ENCODE measurements at places on chromosomes 2 and 18.

DNA sequence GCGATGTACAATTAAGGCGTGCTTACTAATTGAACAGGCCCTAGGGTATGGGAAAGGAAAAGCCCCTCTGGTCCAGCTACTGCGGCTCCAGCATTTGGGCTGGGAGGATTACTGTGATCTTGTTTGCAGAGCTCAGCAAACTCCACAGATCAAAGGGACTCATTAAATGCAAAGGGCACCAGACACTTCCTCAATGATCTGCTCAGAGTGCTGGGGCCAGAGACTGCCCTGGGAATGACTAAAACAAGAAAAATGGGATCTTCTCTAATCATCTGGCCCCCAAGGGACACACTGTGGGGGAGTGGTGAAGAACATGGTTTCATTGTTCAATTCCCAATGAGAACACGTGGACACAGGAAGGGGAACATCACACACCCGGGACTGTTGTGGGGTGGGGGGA lies 85.0 kb downstream of the MARCHF4 start:
- no peak for DNase-seq

- no peak for DNase-seq
These were observed 1328.9 kb upstream of the TMEFF2 start for GRCh38 chr2:193523662-193524061.

GRCh38 chr18:71995904-71996465 lies 548.2 kb downstream of the CBLN2 start:
- no peak for DNase-seq

GRCh38 chr2:223465793-223466192 lies 136.4 kb downstream of the SCG2 start:
- no peak for DNase-seq

- no peak for DNase-seq
These were observed 5.8 kb downstream of the GAD1 start for GRCh38 chr2:170822290-170823087.

GRCh38 chr18:62325806-62326645 lies 916 bp downstream of the TNFRSF11A start:
- no peak for DNase-seq

GRCh38 chr2:162826921-162827320 lies 11.6 kb downstream of the KCNH7 start:
- no peak for DNase-seq

GRCh38 chr18:77323640-77324299 lies 74.1 kb downstream of the GALR1 start:
- no peak for DNase-seq

DNA sequence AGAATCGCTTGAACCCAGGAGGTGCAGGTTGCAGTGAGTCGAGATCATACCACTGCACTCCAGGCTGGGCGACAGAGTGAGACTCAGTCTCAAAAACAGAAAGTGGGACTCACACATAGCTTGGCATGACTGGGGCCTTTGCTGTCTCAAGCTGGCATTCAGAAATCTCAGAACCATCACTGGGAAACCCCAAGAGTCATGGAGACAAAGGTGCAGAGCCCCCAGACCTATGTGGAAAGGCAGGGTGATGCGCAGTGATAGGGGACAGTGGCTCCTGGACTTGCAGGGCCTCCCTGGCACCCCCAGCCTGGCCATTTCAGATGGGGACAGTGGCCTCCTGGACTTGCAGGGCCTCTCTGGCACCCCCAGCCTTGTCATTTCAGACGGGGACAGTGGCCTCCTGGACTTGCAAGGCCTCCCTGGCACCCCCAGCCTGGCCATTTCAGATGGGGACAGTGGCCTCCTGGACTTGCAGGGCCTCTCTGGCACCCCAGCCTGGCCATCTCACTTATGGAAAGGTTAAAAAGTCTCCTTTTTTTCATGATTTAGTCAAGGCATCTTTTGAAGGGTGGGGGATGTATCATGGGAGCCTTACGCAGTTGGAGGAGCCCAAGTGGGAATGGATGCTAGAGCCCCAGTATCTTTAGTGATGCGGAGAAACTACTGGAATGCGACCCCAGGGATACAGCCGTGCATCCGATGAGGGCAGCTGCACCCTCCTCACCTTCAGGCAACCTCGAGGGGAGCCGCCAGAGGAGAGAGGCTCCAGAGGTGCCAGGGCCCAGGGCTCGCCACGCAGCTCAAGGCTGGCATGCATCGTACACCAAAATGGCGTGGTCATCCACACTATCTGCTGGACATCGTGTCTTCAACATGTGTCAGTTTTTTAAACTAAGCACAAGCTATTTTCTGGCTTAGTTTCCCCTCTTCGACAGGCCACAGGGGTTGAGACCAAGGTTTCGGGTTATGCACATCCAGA lies 30.5 kb downstream of the ZNF516 start:
- DNase-seq: no peak

- DNase-seq: no peak
These were observed 2.8 kb downstream of the ASB18 start for GRCh38 chr2:236261452-236261851.

GRCh38 chr2:1147873-1148612 lies 197.4 kb downstream of the SNTG2 start:
- no peak for DNase-seq

GRCh38 chr2:205001300-205001966 lies 456.2 kb downstream of the PARD3B start:
- no peak for DNase-seq

DNA sequence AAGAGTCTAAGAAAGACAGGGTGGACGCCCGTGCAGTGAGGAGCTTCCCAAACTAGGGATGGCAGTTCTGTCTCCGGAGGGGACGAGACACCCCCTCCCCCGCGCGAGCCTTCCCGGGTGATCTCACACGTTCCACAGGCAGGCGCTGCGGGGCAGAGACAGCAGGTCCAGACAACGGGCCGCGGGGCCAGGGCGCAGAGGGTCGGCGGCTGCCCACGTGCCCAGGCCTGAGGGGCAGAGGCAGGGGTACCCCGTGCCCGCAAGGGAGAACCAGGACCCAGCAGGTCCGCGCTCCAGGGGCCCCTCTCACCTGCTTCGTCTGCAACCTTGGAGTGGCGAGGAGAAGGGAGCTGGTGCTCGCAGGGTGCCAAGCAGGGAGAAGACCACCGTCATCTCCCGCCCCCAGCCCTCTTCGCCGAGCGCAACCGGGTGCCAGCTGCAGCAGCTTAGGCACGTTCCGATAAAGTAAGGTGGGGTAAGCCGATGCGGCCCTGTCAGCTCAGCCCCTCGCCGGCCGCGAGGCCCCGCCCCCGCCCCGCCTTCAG lies at the start of gene GPR155:
Gene GPR155, minus strand, starts transcription at position 467 of the 545 bp plus-strand sequence. CDS start 5,073 bp downstream, outside the sequence.
- DNase-seq: no peak

GRCh38 chr2:192416060-192416459 lies 221.3 kb upstream of the TMEFF2 start:
- no peak for DNase-seq

DNA sequence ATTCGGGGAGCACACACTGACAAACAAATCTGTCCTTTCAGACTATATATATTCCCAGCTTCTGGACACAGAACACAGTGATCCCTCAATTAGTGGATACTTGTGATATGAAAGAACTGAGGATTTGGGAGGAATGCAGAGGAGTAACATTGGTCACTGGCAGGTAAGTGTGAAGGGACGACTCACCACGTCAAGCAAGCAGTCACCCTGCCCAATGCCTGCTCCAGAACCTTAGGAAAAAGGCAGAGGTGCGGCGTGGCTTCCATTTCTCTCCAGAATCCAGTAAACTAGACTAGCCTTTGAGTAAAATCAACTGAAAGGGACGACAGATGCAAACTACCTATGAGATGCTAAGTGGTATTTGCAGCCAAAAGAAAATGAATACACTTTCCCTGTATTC lies 1.1 kb downstream of the CCDC93 start:
- no peak for DNase-seq

DNA sequence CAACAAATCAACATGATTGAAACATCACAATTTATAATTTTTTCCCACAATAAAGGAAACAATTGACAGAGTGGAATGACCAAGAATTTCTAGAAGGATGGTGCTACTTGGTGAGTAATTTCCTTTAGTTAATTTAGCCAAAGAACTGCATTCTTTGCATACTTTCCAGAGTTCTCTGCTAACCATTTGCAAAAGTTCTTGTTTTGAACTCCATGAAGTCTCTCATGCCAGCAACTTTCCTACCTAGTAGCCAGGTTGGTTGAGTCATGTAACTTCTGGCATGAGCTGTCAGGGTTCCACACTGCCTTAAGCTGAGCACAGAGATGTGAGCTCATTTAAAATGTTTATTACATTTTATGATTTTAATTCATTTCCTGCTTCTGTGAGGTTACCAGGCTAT lies 539.6 kb downstream of the PID1 start:
- DNase-seq: no peak

GRCh38 chr18:22734791-22735627 lies 198.1 kb upstream of the RBBP8 start:
- no peak for DNase-seq

DNA sequence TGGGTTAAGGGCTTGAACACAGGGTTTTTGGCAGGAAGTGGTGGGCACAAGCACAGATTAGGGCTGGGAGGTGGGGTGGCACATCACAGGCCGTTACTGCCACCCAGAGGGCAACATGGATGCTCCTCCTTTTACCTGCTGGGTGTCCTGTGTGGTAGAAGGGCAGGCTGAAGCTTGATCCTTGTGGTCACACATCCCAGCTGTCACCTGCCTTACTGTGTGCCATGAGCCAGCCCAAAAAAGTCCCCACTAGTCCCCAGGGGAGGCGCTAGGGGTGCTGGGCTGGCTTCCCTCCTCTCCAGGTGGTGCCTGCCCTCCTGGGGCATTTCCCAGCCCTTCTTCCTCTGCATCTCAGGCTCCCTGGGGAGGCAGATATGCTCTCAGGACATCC lies 50.5 kb upstream of the ALPP start:
- no peak for DNase-seq

DNA sequence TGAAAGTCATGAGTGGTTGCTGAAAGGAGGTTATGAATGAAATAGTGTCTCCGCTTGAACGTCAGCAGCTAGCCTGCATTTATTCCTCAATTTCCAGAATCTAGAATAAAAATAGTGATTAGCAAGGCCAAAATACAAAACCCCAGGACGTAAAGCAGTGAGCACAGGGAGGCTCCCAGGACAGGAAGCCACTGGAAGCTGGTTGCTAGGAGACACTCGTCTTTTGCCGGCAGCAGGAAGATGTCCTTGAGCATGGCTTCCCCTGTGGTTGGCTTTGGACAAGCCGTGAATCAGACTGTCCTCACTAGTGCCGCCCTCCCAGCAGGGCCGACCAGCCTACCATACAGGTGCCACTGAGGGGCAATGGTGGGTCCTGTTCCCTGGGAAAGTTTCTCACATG lies 374.4 kb downstream of the MTX2 start:
- no peak for DNase-seq

- no peak for DNase-seq
These were observed 283.4 kb downstream of the CLIP4 start for GRCh38 chr2:29398384-29399237.

DNA sequence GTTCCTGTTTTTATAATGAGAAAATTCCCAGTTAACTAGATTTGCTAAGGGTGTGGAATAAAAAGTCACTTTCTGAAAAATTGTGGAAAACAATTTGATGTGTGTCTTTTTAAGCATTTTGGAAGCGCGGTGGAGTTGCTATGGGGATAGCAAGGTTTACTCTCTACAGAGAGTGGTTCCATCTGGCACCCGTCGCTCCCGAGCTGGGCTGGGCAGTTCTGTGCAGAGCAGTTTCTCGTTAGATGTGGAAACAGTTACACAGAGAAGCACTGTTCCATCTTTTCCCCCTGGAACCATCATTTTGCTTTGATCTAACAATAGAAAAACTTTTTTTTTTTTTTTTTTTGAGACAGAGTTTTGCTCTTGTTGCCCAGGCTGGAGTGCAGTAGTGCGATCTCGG lies 17.4 kb downstream of the LDLRAD4 start:
- no peak for DNase-seq

DNA sequence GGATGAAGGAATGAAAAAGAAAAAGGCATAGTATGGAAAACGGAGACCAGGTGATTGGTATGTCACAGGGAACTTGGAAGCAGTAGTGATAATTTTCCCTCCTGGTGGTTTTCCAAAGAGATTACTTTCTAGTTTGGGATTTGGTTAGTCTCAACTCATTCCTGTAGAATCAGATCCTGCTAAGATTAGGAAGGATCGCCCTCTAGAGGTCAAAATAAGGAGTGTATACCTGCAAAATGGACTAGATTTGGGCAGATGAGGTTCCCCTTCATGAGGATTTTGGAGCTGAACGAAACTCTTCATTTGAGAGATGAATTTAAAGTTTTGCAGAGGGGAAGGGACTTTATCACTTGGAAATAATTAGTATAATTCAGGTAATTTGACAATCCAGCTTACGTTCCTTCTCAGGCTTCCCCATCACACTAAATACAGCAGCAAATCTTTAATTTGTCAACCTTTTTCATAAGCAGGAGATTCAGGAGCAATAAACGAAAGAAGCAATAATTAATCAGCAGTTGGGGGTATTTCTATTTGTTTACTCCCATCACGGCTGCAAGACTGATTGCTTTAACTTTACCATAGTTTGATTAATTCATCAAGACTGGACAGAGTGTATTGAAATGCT lies 65.2 kb downstream of the CCDC195 start:
- DNase-seq: no peak

DNA sequence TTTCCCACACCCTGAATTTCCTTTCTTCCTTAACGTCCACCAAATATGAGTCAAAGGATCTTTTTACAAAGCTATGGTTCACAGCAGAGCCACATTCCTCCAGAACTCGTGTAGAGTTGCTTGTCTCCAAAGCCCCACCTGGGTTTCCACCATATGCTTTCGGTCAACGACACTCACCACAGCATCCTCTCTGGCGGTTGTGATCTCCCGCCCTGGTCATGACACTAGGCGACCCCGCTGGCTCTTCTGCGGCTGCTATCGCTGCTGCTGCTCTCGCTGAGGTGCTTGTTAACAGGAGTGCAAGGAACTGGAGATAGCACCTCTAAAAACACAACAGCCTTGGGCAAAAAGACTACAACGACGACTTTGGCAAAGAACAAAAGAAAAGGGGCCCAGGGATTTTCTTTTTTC lies 340 bp downstream of the SLC40A1 start:
- no peak for DNase-seq

GRCh38 chr2:152352616-152353015 lies 17.6 kb downstream of the FMNL2 start:
- no peak for DNase-seq

- DNase-seq: no peak
These were observed 19.6 kb downstream of the RAMP1 start for GRCh38 chr2:237879058-237879430.

- no peak for DNase-seq
These were observed 83.5 kb upstream of the CDCA7 start for GRCh38 chr2:173271135-173271534.
